Right cardiac atrium (tissue), 5 donors: ENCODE measurements at places on chromosomes 1 and 21. TPM values are rescaled to one million over a fixed set of nuclear protein-coding genes. Genes with fewer than 3 reads are reported as not detected.

GRCh38 chr1:2463396-2463795 is 12.7 kb upstream of the PLCH2 start:
- DNase-seq: no peak

DNA sequence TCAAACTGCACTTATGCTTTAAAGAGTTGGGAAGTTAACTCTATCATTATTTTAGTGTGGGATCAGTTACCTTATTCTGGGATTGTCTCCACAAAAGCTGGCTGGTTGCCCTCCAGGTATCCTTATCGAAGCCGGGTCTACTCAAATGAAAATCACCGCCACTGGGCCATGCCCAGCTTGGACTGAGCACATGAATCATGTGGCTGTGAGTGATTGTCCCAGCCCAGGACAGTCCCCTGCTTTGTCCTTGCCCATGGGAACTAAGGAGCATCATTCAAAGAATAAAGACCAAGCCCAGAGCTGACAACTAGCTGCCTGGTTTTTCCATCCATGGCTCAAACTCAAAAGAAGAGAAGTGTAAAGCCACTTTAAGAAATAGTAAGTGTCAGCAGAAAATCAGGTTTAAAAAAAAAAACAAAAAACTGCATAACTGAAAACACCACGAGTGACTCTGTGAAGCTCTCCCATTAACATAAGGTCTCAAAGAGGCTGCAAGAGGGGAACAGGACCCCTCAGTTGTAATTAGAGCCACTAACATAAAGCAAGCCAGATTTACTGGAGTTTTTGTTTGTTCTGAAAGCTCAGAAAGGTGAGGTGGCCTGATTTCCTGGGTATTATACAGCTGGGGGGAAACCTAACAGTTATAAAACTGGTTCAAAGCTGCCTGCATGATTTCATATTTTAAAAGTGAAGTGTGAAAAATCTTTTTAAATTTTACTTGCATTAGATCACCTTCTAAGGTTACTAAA is 91.5 kb downstream of the KIF14 start:
- DNase-seq: no peak

GRCh38 chr1:87150143-87150542 is 178.5 kb upstream of the LMO4 start:
- no peak for DNase-seq

DNA sequence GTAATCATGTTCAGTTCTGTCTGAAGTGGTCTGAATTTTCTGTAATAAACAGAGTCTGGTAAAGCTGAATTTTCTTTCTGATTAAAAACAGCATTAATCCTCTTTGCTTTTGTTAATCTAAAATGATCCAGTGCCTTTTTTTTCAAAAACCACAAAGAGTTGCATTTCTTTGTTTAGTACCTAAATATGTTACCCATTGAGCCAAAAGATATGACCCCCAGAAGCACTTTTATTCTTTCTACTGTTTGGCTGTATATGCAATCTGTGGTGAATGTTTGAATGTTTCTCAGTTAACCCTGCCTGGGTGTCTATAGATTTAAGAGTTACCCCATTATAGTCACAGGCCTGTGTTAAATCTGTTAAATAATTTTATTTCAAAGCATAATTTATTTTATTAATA is 394.8 kb downstream of the PTPRC start:
- no peak for DNase-seq

DNA sequence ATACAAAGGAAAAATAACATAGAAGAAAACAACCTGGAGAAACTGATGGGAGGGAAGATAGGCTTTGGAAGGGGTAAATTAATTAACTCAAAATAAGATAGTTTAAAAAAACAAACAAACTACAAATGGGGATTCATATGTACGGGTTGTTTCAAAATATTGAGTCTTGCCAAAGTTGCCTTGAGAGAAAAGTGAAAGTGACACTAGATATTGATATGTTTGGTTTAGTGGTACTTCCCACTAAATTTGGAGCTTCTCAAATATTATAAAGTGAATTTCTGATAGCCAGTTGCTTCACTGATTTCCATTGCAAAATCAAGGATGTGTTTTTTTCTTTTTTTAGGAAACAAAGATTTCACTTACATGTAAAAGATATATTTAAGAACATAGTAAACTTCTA is 149.5 kb upstream of the RUNX1 start:
- no peak for DNase-seq

GRCh38 chr1:115705085-115705951 is 63.2 kb downstream of the CASQ2 start:
- DNase-seq: no peak

DNA sequence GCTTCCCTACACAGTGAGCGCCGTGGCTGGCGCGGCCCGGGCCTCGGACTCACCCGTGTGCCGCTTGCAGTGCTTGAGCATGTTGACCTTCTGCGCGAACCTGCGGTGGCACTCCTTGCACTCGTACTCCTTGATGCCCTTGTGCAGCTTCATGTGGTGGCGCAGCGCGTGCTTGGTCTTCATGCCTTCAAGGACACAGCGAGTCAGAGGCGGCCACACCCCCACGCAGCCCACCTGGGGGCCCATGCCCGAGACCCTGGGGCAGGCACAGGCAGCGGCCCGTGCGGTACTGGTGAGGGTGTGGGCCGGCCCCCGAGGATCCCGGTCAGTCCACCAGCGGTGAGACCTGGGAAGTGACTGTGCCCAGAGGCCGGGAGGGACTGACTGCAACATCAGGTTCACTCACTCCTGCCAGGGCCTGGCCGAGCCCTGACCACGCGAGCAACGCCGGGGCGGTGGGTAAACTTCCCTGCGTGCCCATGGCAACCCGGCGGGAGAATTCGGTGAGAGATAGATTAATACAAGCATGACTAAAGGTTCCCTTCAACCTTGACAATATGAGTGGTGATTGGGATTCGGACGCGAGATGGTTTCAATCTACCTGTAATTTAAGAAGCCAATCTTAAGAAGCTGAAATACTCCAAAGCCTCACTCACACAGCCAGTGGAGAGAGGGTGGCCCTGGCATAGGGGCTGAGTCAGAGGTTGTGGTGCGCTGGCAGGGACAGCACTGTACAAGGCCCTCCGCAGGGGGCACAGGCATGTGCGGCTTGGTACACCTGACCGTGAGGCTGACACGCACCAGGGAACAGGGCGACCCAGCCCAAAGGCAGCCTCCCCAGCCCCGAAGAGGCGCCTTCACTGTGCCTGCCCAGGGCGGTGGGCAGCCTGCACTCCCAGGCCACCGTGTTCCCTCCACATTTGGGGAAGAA is 49.1 kb upstream of the RIPK4 start:
- no peak for DNase-seq

DNA sequence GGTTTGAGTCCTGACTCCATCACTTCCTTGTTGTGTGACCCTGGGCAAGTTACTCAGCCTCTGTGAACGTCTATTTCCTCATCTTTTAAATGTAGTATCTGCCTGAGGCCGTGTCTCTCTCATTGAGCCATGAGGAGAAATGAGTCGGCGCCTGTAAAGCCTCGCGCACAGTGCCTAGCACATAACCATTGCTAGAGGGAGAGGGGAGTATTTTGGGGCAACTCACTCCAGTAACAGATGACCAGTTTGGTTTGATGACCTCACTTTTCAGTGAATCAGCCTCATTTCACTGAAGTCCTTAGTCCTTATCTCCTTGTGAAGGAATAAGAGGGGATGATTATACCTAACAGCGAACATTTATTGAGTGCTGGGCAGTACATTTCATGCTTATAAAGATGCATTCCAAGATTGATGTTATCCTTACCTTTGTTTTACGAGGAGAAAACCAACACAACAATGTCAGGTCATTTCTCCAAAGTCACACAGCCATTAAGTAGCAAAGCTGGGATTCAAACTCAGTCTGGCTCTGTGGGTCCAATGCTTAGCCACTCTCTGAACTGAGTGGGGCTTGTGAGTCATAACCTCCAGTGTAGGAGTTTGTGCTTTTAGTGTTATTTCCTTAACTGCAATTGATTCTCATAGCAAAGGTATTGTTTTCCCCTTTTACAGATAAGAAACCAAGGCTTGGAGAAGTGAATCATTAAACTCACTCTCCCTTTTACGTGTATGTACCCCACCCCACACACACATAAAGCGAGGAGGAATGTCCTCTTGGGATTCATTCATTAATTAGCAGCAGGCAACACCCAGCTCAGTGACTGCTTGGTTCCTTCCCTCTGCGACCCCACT is 25.9 kb downstream of the KCNC4 start:
- no peak for DNase-seq

DNA sequence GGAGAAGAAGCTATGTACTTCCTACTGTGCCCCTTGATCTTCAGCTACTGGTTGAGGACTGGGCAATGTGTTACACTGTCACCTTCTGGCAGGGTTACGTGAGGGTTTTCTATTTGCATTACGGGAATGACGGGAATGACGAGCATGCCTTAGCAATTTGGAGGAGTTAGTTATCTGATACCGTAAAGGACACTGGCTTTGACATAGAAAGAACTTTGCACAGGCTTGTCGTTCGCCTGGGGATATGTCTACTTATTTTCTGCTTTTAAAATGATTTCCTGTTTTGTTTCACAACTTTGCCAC is 19.8 kb upstream of the ACBD6 start:
- no peak for DNase-seq

DNA sequence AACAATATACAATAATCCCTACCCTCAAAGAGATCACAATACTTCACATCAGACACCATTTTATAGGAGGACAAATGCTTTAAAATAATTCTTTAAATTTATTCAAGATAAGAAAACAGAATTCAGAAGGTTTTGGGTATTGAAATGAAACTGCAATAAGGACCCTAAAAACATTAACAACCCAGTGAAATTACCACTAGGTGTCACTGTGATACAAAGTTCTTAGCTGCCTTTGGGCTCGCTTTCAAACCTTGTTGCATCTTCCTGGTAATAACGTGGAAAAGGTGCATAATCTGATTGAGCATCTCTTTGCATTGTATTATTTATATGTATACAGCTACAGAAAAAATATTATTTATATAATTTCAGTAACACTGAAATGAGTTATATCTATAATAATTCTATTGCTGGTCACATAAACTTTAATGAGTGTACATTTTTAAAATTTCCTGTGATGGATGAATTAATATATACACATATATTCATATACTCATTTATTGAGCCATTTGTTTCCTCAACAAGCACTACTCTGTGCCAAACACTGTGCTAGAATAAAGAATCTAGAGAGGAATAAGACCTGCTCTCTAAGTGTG is 185.2 kb downstream of the FAF1 start:
- DNase-seq: no peak

- DNase-seq: no peak
Observed at GRCh38 chr1:49346767-49347349, 570.2 kb upstream of the BEND5 start.

GRCh38 chr1:238404921-238405320 is 514.2 kb upstream of the ZP4 start:
- no peak for DNase-seq

DNA sequence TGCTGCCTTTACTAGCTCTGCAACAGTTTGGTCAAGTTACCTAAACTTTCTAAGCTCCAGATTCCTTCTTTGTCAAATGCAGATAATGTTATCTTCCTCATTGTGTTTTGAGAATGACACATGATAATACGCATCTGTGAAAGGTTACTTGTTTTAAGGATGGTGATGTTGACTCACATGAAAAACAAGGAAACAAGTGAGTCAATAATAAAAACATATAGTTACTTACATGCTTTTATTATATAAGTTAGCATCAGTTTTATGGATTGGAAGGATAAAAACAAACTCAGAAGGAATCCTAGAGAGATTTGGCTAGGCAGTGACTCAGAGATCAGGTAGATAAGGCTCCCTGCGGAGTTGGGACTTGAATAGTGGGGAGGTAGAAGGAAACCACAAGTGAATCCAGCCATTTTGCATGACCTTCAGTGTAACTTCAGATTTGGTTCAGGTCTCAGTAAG is 144.6 kb downstream of the LMO4 start:
- DNase-seq: no peak

DNA sequence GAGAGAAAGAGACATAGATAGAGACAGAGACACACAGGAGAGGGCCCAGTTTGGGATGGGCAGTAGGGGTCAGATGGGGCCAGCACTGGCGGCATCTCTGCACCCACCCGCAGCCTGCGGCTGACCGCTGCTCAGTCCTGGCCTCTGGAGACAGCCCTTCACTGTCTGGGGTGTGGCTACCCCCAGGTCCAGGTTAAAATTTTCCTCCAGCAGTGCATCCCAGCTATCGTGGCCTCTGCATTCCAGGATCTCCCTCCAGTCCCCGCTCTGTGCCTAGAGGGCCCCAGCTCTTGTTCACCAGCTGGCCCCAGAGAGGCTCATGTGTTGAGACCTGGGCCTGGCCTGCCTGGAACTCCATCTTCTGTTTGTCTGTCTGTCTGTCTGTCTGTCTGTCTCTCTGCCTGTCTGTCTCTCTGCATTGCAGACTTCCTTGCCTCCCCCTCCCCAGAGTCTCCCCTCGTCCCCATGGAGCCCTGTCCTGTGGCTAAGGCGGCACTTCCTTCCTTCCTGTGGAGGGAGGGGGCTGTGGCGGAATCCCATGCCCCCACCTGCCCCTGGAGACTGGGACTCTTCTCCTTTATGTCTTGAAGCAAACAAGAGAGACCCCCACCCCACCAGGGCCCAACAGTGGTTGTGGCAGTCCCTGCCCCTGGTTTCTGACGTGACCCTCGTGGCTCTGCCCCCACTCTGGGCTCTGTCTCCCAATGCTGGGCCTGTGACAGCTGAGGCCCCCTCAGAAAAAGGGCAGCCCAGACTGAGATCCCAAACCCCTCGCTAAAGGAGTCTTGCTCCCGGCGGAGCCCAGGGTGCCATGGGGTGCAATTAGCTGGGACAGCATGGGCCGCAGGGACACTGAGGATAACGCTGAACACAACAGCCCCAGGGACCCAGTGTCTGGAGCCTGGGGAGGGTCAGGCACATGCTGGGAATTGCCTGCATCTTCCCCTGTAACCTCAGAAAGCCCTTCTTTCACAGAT is 241.8 kb downstream of the NPHP4 start:
- no peak for DNase-seq

Gene LRRC38
- total RNA-seq: 0.43 TPM

Gene KCNE1
- total RNA-seq: 11.4 TPM

Gene LDLRAD2
- not detected for total RNA-seq

Gene RAB7B
- total RNA-seq: 6.0 TPM
